Omental fat pad (tissue), 4 donors: ENCODE measurements at places on chromosomes 1 and 21. TPM values are rescaled to one million over a fixed set of nuclear protein-coding genes. Genes with fewer than 3 reads are reported as not detected.
A peak's percentile ranks its signal among the peaks of the same experiment; 100 is the strongest.

- no peak for DNase-seq
These were observed 49.1 kb downstream of the ELK4 start for GRCh38 chr1:205582471-205583291.

DNA sequence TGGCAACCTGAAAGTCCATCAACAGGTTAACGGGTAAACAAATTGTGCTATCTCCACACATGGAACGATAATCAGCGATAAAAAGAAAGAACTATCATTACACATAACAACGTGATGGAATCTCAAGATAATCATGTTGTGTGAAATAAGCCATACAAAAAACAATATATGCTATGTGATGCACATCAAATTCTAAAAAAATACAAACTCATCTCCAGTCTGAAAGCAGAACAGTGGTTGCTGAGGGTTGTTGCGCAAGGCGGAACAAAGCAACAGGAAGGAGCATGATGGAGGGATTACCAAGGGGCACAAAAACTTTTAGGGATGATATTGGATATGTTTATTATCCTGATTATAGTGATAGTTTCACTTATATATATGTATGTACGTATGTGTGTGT, 324.8 kb downstream of the VAV3 start:
- DNase-seq: no peak

RNU1-4 gene
- total RNA-seq: under 0.01 TPM

GRCh38 chr1:44701141-44701573, 26.6 kb downstream of the ARMH1 start:
- no peak for DNase-seq

- DNase-seq: no peak
These were observed 894.7 kb downstream of the ADGRL2 start for GRCh38 chr1:82695443-82695842.

RGS18 gene
- 4.0 TPM for total RNA-seq

OR2M2 gene
- total RNA-seq: not detected

DNA sequence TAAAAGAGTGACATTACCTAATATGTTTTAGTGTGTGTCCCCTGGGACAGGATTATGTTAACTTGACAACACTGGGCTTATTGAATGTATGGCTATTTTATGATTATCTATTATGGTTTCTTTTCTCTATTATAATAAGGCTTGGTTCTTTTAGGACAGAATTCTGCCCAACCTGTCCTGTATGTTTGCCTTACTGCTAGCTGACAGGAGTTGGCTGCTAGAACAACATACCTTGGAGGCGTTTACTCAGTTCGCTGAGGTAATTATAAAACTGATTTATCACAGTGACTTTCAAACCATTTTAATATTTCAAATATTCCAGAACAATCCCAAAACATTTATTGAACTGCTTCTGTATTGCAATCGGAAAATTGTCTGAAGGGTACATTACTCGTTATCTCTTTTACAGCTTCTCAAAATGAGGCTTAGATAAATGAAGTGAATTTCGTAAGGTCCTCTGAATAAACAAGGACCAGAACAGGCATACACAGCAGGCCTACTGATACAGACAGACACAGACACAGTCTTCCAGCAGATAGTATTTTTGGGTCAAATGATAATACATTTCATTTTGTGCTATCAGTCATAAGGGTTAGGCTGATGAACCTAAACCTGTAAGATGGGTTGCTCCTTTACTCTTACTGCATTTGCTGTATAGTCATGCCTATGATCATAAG, 44.2 kb downstream of the SCYL3 start:
- no peak for DNase-seq

DNA sequence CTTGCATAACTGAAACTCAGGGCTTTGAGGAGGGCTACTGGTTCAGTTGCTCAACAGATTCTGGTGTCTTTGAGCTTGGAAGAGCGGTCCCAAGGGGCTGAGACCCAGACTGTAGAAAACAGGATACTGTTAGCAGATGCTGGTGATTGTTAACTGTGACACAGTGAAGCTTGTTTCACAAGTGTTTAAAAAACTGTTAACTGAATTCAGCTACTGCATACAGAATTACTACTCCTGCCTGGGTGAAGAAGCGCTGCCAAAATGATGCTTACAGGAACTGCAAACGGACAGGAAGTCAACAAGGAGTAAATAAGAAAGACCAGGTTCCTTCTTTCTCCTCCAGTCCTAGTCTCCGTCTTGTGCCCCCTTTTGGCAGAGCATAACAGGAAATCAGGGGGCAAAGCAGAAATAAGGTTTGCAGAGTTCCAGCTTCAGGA, 195.3 kb upstream of the USP25 start:
- DNase-seq: no peak

OR2G6 gene
- total RNA-seq: not detected

DNA sequence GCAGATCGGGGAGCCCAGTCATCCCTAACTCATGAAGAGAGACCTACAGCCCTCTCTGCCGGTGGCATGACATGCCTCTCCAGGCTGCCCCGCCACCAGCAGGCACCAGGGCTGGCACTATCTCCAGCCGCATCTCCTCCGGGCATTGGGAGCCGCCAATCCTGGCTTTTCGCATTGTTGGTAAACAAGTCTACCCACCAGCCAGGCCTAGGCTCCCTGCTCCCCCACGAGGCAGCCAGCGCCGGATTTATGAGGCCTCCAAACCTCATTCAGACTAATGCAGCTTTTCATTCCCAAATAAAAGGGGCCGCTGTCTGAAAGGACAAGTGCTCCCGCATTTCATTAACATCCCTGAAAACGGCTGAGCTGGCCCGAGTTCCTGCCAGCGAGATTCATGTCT, 3.4 kb upstream of the GRIK3 start:
- no peak for DNase-seq

GRCh38 chr1:167584581-167584980, 31.0 kb upstream of the CREG1 start:
- DNase-seq: no peak

- DNase-seq: no peak
These were observed 24.2 kb downstream of the TRMT1L start for GRCh38 chr1:185132534-185132933.

CFHR5 gene
- not detected for total RNA-seq

KLHL12 gene
- total RNA-seq: 25.2 TPM

GRCh38 chr21:18620436-18620835, 216.9 kb upstream of the TMPRSS15 start:
- DNase-seq: no peak

LCE1F gene
- total RNA-seq: not detected

GRCh38 chr1:109782927-109783326, 19.2 kb upstream of the EPS8L3 start:
- DNase-seq: no peak

- no peak for DNase-seq
These were observed 4.5 kb downstream of the LCE2D start for GRCh38 chr1:152667648-152668047.

GRCh38 chr1:92017656-92018055, 12.1 kb upstream of the EPHX4 start:
- no peak for DNase-seq

- no peak for DNase-seq
These were observed 616.1 kb upstream of the ADAMTS5 start for GRCh38 chr21:27582948-27583430.

DNA sequence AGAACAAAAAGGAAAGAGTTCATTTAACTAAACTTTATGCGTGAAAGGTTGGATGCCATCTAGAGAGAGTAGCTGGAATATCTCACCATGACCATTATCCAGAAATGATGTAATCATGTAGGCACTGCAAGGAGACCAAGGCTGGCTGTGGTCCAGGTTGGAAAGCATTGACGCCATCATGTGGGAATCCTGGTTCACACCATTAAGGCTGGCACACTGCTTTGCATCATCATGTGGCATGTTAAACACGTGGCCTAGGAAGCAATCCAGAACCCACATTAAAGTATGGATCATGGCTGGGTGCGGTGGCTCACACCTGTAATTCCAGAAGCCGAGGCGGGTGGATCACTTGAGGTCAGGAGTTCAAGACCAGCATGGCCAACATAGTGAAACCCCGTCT, 4.3 kb downstream of the ADAMTS1 start:
- DNase-seq: no peak

DNA sequence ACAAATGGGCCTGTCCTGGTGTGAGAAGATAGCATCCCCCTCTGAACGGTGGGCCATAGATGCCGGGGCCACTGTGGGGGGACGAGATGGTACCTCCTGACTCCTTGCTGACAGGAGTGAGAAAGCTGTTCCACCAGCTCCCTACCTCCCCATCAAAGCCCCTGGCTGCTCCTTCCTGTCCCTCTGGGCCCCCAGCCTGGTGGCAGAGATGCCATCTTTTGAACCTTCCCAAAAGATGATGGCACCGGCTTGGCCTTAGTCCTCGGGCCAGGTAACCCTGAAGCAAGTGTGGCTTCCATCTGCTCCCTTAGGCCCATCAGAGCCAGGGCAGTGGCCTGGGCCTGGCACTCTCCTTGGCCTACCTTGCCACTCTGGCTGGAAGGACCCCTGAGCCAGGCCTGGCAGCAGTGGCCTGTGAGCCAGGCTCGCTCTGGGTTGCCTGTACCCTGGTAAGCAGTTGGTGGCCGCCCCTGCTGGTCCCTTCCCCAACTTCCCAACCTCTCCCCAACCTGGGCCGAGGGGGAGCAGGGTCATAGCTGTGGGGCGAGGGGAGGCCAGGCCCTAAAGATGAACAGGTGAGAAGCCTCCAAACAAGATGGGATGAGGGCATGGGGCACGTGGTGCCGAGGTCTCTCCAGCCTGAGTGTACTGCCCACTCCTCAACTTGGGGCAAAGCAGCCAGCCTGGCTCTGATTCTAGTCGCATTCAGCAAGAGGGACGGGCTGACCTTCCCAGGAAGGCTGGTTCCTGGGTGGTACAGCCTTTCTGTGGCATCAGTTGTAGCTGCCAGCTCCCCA, 34.7 kb downstream of the ZBTB17 start:
- no peak for DNase-seq

DNA sequence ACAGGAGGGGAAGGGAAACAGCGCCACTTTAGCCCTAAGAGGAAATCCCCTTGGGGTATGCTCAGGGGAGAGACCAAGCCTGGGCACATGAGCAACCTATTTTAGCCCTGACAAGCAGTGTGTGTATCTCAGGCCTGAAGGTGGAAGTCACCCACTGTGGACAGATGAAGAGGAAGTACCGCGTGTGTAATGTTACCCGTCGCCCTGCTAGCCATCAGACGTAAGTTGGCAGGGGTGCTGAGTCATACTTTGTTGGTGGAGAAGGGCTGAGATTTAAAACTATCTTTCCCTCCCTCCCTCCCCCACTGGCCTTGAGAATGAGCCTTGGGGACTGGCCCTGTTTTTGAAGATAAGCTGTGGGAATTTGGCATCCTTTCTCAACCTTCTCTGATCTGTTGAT, 11.2 kb downstream of the AGO1 start:
- no peak for DNase-seq

DNA sequence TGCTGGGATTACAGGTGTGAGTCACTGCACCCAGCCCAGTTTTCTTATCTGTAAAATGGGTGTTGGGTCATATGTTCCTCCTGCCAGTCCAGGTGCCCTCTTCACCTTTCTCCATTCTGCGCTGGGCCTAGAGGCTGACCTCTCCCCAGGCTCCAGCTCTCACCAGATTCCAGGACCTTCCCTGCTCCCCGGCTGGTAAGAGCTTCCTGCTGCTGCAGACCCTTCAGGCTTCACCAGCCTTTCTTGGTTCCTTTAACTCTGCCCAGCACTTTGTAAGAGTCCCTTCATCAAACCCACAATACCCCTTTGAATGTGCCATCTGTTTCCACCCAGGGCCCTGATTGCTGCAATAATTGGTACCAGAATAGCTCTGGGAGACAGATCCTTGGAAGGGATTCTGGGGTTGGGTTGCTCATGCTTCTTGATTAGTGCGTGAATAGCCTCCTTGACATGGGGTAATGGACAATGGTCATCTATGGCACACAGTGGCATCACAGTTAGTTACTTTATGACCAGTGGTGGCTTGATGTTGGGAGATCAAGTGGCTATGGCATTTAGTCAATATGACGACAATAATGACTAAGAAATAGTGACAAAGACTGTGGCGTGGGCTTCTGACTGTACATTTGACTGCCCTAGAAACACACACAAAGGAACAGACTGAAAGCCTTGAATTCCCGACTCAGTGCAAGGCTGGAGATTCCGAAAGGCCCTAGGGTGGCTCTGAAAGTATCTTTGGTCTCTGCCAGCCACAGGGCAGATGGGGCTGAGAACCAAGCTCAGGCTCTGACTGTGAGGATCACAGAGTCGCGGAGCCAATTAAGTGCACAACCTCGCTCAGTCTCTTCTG, 67.3 kb downstream of the SLC9A1 start:
- DNase-seq: no peak

- DNase-seq: no peak
These were observed 38.0 kb upstream of the RGS5 start for GRCh38 chr1:163240705-163241104.

DNA sequence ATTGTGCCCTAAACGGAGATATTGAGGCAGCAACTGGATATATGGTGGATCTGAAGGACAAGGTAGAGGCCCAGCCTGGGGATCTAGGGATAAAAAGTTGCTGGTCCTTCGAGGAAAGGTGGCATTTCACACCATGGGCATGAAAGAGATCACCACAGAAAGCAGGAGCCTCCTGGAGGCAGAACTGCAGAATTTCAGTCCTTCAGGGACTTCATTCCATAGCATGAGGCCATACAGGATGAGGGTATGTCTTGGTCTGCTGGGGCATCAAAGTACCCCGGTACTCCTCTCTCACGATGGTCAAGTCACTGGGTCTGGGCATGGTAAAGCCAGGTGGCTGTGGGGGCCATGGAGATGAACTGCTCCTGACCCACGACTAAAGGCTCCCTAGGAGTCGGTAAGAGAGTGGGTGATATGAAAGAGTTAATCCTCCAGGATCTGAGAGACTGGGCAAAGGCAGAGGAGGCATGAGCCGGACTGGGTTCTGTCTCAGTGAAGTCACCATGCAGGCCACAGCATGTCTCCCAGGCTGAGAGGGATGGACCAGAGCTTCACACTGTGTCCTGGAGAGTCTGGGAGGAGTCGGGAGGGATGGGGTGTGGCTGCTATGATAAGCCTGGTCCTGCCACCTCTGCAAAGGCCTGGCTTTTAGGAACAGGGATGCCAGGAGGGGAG, 5.8 kb upstream of the SPRR5 start:
- no peak for DNase-seq

GRCh38 chr1:236103059-236103458, 38.2 kb upstream of the NID1 start:
- no peak for DNase-seq

DNA sequence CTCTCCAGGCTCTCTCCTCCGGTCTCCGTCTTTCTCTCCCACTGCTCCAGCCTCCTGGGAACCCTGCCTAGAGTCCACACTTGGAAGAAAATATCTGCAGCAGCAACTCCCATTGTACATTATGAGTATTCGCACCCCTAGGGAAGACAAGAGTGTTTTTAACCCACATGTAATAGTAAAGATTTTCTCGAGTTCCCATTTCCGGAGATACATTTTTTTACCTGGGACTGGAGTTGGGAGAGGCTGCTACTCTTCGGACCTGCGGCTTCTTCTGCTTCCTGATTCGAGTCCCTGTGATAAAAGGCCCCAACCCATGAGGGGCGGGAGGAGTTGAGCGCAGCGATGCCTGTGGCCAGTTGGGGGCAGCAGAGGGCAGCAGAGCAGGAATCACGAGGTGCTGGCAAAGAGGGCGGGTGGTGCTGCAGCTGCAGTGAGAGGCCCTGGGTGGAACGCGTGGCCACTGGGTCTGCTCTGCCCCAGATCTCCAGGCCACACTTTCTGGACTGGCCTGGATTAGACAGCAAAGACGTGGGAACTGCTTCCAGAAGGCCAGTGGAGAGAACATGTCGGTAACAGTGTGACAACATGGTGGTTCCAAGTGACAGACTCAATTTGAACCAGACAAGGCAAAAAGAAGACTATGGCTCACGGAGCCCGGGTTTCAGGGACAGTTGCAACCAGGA, 221.0 kb upstream of the CSF3R start:
- DNase-seq: peak; percentile 34

GRCh38 chr1:156006666-156007376, 13.9 kb downstream of the SSR2 start:
- no peak for DNase-seq

- DNase-seq: no peak
These were observed at the start of gene CFAP141 for GRCh38 chr1:154206196-154206595. TSS of gene CFAP141 (minus strand) at chr1:154206333. CDS start at chr1:154206307, 26 bp downstream.

OR10J1 gene
- not detected for total RNA-seq
